ENCODE measurements at places on chromosomes 2 and 18.

DNA sequence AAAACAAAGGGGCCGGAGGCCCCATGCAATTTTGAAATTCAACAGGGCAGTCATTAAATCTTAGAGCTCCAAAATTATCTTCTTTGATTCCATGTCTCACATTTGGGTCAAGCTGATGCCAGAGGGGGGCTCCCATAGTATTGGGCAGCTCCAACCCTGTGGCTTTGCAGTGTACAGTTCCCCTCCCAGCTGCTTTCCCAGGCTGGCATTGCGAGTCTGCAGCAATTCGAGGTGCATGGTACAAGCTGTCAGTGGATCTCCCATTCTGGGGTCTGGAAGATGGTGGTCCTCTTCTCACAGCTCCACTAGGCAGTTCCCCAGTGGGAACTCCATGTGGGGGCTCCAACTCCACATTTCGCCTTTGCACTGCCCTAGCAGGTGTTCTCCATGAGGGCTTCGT, 72.7 kb upstream of the ARHGAP15 start:
- DNase-seq = no peak

DNA sequence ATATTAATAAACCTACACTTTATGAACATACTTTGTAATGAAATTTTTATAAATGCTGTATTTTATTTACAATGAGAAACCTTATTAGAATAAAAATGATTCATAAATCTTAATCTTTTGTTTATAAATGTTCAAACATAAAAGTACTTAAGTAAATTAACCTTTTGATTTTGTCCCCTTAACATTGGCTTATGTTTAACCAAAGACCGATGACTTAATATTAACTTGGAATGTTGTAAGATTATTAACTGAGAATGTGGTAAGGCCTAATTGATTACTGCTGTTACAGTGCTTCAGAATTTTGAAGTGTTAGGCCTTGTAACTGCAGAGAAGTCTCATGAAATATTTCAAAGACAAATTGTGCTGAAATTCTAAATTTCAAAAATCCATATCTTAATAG, 5.7 kb downstream of the CPS1 start:
- DNase-seq = no peak

DNA sequence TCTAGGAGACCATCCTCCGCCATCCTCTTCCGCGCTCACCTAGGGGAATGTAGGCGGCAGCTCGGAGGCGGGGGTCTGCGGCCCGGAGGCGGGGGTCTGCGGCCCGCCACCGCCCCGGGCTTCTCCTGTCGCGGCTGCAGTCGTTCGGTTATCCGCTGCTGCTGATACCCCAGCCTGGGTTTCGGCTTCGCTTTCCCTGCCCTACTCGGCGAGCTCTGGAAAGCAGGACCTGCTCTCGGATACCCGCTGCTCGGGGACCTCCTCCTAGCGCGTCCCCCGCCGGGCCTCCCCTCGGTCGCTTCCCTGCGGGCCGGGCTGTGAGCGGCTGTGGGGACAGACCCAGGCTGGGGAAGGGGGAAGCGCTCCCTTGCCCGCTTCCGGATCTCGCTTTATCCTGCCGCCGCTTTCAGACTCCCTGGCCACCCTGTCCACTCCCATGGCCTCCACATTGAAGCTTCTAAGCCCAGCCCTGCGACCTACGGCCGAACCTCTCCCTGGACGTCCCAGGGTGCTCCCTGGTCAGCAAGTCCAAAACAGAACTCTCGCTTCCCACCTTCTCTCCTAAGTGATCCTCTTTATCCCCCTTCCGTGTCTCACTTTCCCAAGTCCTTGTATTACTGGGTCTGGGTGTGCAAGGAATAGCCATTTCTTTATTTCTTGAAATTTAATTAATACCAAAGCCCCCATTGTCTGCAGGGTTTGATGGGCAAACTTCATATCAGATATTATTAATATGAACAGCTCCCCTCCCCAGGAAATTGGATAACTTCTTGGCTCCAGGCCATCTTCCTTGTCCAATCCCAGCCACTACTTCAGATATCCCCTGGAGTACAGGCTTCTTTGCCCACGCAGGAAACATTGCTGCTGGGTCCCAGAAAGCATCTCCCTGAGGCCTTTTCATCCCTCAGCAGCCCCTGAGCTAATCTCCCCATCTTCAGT, 769 bp downstream of the FKBP1B start:
- DNase-seq = peak; percentile 4

- DNase-seq = peak; percentile 46
These were observed 6.3 kb downstream of the MEX3C start for GRCh38 chr18:51191128-51191717.

DNA sequence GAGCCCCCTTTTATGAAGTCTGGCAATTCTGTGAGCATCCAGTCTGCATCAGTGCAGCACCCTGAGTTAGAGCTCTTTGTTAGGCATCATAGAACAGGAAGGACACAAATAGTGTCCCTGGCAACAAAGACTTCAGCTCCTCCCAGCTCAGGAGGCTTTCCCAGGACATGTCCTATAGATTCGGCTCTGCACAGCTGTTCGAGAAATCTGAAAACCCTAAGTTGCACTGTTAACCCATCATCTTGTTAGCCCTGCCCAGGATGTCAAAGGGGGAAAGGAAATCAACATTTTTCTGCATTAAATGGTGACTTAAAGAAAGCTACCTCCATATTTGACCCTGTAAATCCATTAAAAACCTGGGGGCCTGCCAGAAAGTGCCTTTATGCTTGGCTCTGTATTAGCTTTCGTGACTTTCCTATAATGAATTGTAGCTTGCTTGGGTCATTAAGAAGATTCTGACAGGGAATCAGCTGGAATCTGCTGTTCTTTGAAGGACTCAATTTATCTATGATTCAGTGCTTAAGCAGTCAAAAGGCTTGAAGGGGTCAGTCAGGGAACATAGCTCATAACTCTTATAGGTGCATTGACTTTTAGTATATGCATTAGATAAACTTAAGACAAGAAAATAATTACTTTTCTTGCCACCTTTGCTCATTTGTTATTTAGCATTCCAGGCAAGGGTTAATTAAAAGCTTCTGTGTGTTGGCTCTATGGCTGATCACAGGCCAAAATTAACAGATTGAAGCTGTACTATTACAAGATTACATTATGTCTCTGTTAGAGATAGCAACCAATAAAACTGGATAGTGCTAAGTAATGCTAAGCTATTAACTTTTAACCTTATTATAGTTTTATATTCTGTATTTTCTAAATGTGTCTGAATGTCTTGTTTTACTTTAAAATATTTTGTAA, 20.6 kb downstream of the ERMN start:
- DNase-seq = no peak

DNA sequence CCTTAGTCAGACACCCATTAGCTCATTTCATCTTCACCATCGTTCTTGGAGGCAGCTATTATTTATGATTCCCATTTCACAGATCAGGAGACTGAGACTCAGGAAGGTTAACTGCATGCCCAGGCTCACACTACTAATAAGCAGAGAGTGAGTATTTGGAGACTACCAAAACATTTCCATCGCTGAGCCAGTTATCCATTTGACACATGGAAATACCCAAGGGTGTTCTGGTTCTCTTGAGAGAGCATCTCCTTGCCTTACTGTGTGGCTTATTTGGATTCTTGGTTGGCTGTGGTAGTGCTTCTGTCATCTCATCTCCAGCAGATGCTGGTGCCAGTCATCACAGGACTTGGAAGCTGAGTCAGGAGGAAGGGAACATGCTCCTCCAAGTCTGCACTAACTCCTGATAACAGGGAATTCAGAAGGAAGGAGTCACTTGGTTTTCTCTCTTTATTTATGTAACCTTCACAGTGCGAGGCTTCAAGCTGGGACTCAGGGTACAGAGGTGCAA, 55.2 kb downstream of the RASGRP3 start:
- DNase-seq = no peak

GRCh38 chr2:126895336-126895735, 3.4 kb upstream of the TEX51 start:
- DNase-seq = no peak

GRCh38 chr2:6947929-6948676, 30.9 kb downstream of the RNF144A start:
- DNase-seq = no peak

GRCh38 chr2:163621445-163622004, 114.3 kb downstream of the FIGN start:
- no peak for DNase-seq

DNA sequence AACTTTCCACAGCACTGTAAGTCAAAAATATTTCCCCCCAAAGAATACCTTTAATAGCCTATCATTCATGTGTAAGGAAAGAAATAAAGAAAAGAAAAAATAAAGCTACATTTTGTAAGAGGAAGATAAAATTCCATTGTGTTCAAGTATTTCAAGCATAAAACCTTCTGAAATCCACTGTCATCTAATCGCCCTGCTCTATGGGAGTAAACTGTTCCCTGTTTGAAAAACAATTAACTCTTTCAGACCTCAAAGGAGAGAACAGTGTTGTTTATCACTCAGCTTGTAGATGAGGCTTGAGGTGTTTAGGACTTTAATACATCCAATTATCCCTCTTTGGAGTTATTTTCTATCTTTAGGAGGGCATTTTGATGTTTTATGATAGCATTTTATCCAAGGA, 112.2 kb upstream of the REG3G start:
- no peak for DNase-seq

DNA sequence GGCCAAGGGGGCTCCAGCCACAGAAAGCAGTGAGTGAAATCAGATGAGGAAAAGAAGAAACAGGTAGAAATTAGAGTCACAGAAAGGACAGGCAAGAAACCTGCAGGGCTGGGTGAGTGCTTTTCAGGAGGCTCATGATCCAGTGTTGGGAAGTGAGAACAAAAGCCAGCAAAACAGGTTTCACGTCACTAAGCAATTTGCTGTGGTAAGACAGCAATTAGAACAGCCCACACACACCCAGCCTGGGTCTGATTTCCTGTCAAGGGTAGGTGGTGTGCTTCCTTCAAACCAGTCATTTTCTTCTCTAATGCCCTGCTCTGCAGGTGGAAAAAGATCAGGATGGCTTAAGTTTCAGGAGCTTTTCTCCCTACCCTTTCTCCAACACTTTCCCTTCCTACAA, 52.9 kb upstream of the XDH start:
- DNase-seq = no peak

DNA sequence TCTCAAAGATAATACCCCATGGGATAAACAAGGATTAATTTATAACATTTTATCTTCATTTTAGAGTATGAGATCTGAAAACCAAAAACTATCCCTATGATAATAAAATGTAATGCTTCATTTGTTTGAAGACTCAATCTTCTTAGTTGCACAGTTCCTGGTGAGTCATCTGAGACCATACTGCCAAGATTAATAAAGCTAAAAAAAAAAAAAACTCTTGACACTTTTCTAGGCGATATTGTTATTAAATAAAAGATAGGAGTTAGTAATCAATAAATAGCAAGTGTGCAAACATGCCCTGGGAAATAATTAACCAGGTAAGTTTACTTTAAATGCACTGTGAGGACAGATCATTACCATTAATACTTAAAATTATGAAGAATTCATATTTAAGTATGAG, 83.9 kb downstream of the RPE start:
- no peak for DNase-seq

DNA sequence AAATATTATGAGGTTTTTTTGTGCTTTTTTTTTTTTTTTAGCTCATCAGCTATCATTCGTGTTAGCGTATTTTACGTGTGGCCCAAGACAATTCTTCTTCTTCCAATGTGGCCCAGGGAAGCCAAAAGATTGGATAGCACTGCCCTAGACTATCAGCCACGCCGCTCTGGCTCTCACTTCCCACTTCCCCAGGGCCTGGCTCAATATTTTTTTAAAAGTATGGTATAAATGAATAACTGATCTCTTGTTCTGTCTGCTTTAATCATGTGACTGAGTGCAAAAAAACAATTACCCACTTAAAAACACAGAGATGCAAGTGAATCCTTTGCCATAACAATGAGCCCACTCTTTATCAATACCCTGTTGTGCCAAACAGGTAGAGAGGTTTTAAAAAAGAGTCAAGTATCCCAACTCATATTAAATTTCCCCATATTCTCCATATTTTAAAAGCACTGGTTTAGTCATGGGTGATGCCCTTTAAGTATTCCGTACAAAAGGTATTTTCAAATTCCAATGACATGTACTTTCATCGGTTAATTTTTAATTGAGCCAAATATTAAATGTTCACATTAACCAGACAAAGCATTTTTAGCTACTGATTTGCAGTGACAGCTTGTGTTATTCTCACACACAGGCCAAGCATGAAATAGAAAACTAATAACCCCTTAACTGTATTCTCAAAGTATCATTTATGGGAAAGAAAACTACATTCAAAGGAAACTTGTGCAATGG, 12.6 kb downstream of the BCL2 start:
- DNase-seq = no peak

DNA sequence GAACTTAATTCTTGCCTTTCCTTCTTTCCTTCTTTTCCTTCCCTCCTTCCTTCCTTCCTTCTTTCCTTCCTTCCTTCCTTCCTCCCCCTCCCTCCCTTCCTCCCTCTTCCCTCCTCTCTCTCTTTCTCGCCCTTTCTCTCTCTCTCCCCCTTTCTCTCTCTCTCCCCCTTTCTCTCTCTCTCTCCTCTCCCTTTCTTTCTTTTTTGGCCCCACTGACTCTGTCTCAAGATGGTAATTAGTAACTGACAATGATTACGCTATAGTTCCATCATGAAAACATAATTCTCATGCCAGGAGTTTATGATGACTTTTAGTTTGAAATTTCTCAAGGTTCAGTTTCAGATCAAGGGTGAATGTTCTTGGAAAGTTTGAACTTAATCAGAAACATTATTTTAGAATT, 14.8 kb upstream of the CTLA4 start:
- no peak for DNase-seq

DNA sequence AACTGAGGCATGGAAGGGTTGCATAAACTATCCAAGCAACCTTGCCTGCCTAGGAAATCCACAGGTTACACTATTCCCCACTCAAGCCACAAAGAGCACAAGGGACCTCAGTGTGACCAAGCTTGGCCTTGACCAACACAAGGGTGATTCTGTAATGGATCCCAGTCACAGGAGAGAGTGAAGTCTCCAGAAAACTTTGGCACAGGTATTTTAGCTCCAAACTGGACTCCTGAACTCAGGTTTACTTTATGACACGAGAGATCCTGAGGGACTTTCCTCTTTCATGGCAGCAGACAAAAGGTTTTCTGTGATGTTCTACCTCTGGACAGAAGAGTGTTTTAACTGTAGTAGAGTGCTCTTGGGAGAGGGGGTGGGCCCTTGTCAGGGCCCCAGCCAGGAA, 169.2 kb downstream of the TRABD2A start:
- DNase-seq = no peak

- DNase-seq = no peak
These were observed 27.4 kb upstream of the TTC32 start for GRCh38 chr2:19929226-19929625.

DNA sequence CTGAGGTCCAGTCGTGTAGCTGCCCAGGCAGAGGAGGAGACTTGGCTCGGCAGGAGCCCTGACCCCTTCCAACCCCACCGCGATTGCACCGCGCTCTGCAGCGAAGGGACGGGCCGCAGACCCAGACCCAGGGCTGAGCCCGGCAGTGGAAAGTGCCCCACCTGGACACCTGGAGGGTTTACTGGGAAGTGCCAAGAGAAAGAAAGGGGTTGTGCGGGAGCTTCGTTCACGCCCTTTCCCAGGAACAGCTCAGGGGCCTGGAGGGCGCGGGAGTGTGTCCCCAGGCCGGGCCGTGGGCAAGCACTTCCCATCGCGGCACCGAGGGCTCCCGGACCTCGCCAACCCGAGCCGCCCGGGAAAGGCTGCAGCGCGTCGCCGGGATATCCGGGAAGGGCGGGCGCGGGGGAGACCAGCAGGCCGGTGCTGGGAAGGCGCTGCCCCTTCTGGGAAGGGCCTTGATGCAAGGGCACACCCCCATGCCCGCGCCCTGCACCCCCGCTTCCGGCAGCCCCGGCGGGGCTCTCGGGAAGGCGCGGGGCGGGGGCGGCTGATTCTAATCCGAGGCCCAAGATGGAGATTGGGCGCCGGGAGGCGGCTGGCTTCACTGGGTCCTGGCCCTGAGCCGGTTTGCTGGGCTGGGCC, 36.1 kb upstream of the MRPL33 start:
- DNase-seq = peak; percentile 27

GRCh38 chr2:127413782-127414637, 4.2 kb upstream of the PROC start:
- DNase-seq = no peak

All from activated gamma-delta T cell treated with Interleukin-2 at 50 U/mL for 16 hours (primary cell).